ENCODE measurements at places on chromosomes 11 and 22.

GRCh38 chr22:36331306-36331911 lies 56.4 kb downstream of the MYH9 start:
- peak; percentile 58 for DNase-seq

DNA sequence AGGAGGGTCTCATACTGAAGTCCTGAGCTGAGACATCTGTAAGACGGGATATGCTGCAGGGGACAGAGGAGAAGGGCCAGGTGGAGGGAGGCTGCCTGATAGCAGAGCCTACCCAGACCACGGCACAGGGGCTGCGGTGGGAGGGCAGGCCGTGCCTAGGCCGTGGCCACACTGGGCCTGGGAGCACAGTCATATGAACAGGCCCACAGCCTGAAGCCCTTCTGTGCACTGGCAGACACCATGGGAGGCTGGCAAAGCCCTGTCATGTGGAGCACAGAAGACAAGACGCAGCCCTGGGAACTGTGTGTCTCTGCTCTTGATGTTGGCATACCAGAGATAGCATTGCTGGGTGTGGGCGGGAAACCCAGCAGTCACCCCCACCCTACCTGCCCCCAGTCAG lies 3.3 kb downstream of the SPATA19 start:
- DNase-seq: no peak

- no peak for DNase-seq
Observed at GRCh38 chr11:111166598-111166997, 78.9 kb upstream of the POU2AF2 start.

DNA sequence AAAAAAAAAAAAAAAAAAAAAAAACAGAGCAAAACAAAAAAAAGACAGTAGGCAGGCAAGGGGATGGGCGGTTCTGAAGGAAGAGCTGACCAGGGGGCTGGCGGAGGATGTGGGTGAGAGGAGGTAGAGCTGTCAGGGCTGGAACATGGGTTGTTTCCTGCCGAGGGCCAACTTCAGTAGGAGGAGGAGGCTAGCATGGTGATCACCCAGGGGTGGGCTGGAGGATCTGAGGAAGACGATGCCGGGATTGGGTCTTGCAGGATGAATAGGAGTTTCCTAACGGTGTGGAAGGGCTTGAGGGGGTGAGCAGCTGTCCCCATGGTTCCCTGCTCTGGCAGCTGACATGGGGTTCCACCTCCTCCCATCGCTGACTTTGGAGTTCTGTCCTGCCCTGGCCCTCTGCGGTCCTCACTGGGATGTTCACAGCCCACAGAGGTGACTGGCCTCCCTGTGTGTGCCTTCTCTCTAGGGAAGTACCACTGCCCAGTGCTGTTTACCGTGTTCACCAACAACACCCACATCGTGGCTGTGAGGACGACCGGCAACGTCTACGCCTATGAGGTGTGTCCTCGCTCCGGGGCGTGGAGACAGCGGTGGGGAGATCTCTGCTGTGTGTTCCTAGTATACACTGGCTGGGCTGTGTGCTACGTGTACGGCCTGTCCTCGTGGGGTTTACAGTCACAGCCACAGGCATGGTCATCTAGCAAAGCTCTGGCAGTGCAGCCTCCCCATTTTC lies 15.2 kb downstream of the PPIL2 start:
- no peak for DNase-seq

DNA sequence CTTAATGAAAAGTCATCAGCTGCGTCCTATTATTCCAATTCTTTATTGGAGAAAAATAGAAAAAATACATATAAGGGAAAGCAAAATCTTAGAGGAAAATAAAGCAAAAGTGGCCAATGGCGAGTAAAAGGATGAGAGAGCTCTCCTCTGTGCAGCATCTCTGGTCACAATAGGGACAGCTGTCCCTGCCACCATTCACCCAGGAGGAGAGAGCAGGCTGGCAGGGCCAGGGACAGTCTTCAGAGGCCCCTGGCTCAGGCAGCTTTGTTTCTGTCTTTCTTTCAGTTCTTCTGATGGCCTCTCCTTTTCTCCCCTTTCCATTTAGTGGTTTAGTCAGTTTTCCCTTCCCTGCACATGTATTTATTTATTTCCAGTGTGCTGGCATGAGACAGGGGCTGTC lies 941.3 kb downstream of the NTM start:
- no peak for DNase-seq
